Posterior cingulate gyrus (tissue), 11 donors: ENCODE measurements at places on chromosomes 11 and 22.

GRCh38 chr11:10609636-10610035 is 41.2 kb upstream of the LYVE1 start:
- no peak for DNase-seq

GRCh38 chr11:122954455-122954854 is 27.2 kb downstream of the BSX start:
- no peak for DNase-seq

DNA sequence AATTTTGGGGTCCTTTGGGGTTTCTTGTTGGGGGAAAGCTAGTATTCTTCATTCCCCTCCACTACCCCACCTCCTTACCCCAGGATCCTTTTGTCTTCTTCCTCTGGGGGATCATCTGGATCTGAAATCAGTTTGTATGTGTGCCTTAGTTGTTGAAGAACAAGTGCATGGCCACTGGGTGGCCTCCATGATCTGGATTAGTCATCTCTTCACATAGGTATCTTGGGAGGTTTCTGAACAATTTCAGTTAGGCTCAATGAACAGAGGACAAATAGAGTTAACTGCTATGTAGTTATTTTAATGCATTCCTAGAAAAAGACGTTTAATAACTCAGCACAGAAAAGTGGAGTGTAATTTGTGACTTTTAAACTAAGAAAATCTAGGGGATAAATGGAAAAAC is 7.1 kb upstream of the VWA5A start:
- no peak for DNase-seq

DNA sequence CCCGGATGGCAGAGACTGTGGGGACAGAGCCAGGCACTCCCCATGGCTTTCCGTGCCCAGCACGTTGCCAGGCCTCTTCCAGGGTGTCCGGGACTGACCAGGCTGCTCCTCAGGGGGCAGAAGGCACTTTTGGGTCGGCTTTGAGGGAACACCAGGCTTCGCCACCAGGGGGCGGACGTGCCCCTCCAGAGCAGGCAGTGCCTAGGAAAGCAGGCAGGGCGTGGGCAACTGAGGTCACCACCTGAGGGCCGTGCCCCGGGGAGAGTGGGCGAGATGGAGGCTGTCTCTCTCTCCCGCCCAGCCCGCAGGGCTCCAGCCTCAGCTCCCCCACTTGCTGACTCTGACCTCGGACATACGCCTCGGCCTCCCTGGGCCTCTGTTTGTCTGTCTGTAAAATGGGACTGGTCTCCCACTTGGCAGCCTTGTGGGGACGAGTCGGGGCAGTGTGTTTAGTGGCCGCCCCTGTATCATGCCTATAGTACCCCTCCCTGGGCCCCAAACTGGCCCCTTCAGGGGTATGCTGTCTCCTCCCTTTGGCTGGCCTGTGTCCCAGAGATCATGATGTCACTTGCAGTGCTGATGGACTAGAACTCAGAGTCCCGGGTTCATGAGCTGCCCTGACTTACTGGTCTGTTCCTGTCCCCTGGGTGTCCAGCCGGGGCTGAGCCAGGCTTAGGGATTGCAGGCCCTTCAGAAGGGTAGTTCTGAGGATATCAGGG is 4.4 kb upstream of the PRR5 start:
- DNase-seq, result peak; percentile 67

GRCh38 chr22:31102441-31103081 is 4.8 kb downstream of the SELENOM start:
- no peak for DNase-seq

DNA sequence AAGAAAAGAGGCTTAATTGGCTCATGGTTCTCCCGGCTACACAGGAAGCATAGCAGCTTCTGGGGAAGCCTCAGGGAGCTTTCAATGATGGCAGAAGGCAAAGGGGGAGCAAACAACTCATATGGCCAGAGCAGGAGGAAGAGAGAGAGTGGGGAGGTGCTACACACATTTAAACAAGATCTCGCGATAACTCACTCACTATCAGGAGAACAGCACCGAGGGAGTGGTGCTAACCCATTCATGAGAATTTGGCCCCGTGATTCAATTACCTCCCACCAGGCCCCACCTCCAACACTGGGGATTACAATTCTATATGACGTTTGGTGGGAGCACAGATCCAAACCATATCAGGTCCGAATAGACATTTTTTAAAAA is 41.7 kb upstream of the APLNR start:
- DNase-seq, result no peak

DNA sequence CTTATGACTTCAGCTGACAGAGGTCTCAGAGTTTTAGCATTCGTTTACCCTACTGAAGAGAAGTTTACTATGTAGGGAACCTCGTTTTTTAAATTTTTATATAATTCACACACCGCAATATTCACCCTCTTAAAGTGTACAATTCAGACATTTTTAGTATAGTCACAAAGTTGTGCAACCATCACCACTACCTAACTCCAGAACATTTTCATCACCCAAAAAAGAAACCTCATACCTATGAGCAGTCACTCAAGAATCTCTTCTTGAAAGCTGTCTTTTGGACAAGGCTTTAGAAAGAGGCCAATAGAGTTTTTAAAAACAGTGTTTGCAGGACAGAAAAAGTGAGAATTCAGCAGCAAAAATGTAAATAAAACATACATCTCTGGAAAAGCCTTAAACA is 39.5 kb upstream of the CLNS1A start:
- DNase-seq, result no peak

DNA sequence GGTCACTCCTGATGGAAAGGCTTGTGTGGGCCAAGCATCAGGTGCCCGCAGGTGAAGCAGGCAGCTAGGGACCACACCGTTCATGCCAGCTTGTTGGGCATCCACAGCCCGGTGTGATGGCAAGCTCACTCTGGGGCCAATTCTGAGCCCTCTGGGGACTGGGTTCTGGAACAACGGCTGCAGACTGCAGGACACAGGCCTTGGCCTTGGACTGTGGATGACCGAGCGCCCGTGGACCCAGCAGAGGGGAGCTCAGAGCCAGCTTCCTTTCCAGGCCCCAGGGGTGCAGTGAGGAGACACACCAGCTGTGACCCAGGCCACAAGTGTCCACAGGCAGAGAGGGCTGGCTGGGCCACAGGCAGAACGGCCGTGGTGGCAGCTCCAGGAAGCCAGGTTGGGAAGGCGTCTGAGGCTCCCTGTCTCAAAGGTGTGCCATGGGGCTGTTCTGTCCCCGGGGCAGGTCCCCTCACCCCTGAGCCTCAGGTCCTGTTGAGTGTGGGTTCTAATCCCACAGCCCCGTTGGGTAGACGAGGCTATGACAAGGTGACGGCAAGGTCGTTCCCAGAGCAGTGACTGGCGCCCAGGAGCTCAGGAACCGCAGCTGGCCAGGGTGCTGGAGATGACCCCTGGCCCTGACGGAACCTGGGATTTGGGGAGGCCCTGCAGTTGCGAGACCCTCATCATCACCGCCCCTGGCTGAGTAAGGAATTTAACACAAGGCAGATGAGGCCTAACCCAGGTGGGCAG is 1079.4 kb downstream of the BRD1 start:
- no peak for DNase-seq
